Sigmoid colon (tissue), 7 donors: ENCODE measurements at places on chromosomes 4 and X.

- no peaks in the 10 kb centered on the region for H3K27me3 ChIP-seq
- no peaks in the 10 kb centered on the region for H3K4me1 ChIP-seq
- no peaks in the 10 kb centered on the region for H3K36me3 ChIP-seq
- no peak for DNase-seq
Observed at GRCh38 chrX:44267116-44267515, 76.4 kb downstream of the EFHC2 start.

- H3K27me3 ChIP-seq = no peaks in the 10 kb centered on the region
- no peak overlapping the region for H3K4me3 ChIP-seq
- DNase-seq = no peak
- H3K4me1 ChIP-seq = no peaks in the 10 kb centered on the region
- no peaks in the 10 kb centered on the region for H3K36me3 ChIP-seq
Observed at GRCh38 chrX:78754917-78755316, 7.4 kb downstream of the LPAR4 start.

DNA sequence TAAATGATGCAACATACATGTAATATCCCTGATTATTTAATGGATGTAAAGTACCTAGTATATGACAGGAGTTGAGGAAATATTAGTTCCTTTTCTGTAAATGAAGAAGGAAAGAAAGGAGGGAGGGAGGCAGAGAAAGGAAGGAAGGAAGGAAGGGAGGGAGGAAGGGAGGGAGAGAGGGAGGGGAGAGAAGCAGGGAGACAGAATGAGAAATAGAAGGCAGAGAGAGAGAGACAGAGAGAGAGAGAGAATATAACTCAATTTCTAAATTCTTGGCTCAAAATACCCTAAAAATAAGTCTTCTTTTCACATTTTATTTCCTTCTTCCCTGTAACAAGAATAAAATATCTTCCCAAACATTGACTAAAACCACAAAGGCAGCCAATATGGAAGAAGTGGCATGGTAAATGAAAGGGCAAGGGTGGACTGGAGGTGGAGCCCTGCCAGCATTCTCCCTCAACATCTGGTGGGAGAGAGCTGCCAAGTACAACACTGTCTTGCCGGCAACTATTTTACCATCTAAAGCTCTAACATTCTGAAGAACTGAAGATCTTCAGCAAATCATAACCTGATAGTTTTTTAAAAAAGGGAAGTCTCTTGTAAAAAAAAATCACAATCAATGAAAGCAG is 245.1 kb downstream of the PPP3CA start:
- H3K4me3 ChIP-seq = no peak overlapping the region
- DNase-seq = peak; percentile 69
- peaks cover under 1% of the 10 kb centered on the region for H3K36me3 ChIP-seq
- no peak overlapping the region for H3K27ac ChIP-seq

DNA sequence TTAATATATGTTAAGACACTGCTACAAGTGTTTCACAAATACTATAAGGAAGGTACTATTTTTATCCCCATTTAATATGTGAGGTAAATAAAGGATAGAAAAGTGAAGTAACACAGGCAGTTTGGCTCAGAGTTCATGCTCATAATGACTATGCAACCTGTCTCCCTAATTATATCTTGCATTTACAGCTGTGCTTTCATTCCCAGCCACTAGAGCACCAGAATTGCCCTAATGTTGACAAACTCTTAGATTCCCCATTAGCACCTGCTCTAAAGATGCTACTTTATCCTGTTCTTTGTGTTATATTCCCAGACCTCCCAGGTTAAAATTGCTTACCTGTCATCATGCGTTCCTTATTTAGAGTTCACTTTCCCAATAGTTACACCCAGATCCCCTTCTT is 833.6 kb downstream of the CCSER1 start:
- H3K27me3 ChIP-seq = no peaks in the 10 kb centered on the region
- H3K27ac ChIP-seq = no peak overlapping the region
- H3K4me3 ChIP-seq = no peak overlapping the region
- H3K4me1 ChIP-seq = no peaks in the 10 kb centered on the region
- no peak for DNase-seq
- H3K36me3 ChIP-seq = no peaks in the 10 kb centered on the region

DNA sequence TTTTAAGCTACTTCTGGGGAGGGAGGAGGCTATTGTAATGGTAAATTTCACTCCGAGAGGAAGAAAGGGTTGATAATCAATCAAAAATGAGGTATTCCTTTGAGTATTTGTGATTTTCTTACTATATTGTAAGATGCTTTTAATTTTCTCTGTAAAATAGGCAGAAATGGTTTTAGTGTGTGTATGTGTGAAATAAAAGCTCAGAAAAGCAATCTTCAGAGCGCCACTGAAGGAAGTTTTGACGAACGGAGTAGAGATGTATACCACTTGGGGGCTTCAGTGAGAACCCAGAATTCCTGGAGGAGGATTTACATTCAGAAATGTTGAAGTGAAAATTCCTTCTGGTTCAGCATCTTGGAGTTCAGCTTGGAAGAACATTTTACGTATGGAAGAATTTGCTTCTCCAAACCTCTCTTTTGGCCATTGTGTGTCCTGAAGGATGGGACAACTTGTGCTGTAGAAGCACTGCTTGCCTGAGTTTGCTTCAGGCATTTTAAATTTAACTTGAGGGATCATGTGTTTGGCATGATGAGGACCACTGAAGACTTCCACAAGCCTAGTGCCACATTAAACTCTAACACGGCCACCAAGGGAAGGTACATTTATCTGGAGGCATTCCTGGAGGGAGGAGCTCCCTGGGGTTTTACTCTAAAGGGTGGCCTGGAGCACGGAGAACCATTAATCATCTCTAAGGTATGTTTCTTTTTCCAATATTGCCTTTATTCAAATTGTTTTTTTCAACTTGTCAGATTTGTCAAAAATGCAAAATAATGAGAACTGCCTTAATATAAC is 695 bp downstream of the SHROOM3 start:
- peak overlapping the region; percentile 40 for H3K4me3 ChIP-seq
- DNase-seq = no peak
- no peaks in the 10 kb centered on the region for H3K4me1 ChIP-seq
- no peaks in the 10 kb centered on the region for H3K36me3 ChIP-seq
- peak overlapping the region; percentile 60 for H3K27ac ChIP-seq

DNA sequence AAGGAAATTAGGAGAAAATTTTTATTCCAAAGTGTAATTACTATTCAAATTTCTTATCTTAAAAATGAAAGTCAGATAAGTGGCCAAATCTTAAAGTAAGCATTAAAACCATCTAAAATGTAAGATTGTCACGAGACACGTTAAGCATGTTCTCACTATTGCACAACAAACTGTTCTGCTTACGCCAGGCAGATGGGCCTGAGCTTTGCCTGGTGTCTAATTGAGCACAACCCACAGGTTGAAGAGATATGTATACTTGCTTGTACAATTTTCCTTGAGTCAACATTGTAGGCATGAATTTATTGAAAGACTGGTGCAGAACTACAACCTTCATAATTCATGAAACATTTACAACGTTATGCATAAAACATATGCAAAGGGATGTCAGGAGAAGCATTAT is 3.9 kb downstream of the RNF128 start:
- H3K4me3 ChIP-seq = no peak overlapping the region
- H3K27ac ChIP-seq = no peak overlapping the region
- H3K27me3 ChIP-seq = no peaks in the 10 kb centered on the region

- H3K36me3 ChIP-seq = no peaks in the 10 kb centered on the region
- no peak overlapping the region for H3K4me3 ChIP-seq
- H3K27ac ChIP-seq = no peak overlapping the region
- no peak for DNase-seq
- H3K27me3 ChIP-seq = no peaks in the 10 kb centered on the region
- peaks cover 9% of the 10 kb centered on the region for H3K4me1 ChIP-seq
Observed at GRCh38 chr4:105155426-105155825, 8.8 kb downstream of the TET2 start.

DNA sequence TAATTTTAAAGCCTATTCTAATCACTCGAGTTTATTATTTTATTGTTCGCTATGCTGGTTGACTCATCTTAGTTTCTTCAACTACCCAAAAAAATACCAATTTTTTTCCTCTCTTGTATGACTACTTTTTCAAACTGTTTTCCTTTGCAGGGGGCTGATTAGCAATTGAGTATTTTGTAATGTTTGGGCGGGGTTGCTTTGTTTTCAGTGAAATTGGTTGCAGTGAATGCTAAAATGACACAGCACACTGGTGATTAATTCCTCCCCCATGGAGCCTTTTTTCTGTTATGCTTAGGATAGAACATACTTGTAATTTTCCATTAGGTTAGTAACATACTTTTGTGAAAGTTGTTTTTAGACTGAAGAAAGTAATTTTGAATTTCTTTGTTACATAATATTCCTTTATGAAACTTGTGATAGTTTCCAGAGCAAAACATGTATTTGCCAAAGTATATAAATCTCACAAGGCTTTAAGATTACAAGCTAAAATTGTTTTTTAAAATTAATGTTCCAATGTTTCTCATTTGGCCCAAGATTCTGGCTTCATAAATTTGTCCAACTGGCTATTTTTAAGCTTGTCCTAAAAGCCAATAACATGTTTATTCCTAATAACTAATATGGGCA is 120.4 kb downstream of the CHIC1 start:
- no peaks in the 10 kb centered on the region for H3K4me1 ChIP-seq
- no peak for DNase-seq
- H3K27ac ChIP-seq = no peak overlapping the region

DNA sequence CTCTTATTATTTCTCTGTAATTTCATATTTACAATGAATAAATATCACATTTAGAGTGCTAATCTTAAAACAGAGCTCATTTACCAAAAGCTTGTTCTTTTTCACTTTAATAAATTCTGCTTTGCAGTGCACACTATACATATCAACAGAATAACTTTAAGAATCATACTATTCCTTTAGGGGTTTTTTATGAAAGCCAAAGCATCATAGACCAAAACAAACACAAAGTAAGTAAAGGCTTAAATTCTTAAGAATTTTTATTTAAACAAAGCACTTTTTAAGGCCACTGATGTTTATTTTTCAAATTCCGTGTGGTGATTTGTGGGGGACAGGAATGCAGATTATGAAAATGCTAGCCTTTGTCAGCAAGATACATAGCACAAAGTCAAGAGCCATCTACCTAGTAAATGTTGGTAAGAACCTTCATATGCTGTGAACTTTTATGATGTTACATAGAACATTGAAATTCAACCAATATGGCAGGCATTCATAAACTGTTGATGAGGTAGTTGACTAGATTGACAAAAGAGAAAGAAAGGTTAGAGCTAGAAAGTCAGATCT is 17.8 kb downstream of the TIGD2 start:
- H3K27ac ChIP-seq = no peak overlapping the region
- H3K4me3 ChIP-seq = no peak overlapping the region
- H3K4me1 ChIP-seq = no peaks in the 10 kb centered on the region

GRCh38 chr4:3085948-3086670 is 11.6 kb downstream of the HTT start:
- H3K36me3 ChIP-seq = no peaks in the 10 kb centered on the region
- no peaks in the 10 kb centered on the region for H3K27me3 ChIP-seq
- H3K4me3 ChIP-seq = no peak overlapping the region
- DNase-seq = no peak
- no peak overlapping the region for H3K27ac ChIP-seq

- peaks cover 6% of the 10 kb centered on the region for H3K4me1 ChIP-seq
- no peaks in the 10 kb centered on the region for H3K27me3 ChIP-seq
- H3K36me3 ChIP-seq = no peaks in the 10 kb centered on the region
- no peak for DNase-seq
- H3K27ac ChIP-seq = no peak overlapping the region
Observed at GRCh38 chr4:120864969-120865368, 57.6 kb downstream of the PRDM5 start.

DNA sequence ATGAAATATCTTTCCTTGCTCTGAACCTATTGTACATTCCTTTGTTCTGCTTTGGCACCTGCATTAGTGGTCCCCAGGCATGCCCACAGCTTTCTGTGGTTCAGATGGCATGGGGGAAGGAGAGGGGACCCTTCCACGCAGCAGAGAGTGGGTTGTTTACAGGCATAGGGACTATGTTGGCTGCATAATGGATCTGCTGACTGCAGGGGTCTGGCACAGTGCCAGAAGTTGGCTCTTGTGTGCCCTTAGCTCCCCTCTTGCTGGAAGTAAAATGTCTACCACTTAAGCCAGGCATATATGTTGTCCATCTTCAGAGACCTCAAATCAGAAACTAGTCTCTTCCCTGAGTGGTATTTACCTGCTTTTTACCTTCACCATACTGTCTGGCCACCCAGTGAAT is 651.9 kb upstream of the PCDH7 start:
- H3K4me1 ChIP-seq = no peaks in the 10 kb centered on the region
- H3K4me3 ChIP-seq = no peak overlapping the region
- no peaks in the 10 kb centered on the region for H3K27me3 ChIP-seq

GRCh38 chrX:105822138-105823091 is at the start of gene NRK:
Gene NRK, plus strand, starts transcription at chrX:105822539. Its CDS starts 307 bp downstream, at chrX:105822846.
- DNase-seq = peak; percentile 67
- H3K27ac ChIP-seq = peak within 1 kb of the TSS; percentile 32
- H3K4me1 ChIP-seq = no peaks in the 10 kb centered on the region

GRCh38 chrX:118325453-118325852 is 20.5 kb upstream of the WDR44 start:
- H3K36me3 ChIP-seq = no peaks in the 10 kb centered on the region
- H3K4me1 ChIP-seq = no peaks in the 10 kb centered on the region
- no peaks in the 10 kb centered on the region for H3K27me3 ChIP-seq
- no peak overlapping the region for H3K4me3 ChIP-seq
- DNase-seq = no peak
- H3K27ac ChIP-seq = no peak overlapping the region

DNA sequence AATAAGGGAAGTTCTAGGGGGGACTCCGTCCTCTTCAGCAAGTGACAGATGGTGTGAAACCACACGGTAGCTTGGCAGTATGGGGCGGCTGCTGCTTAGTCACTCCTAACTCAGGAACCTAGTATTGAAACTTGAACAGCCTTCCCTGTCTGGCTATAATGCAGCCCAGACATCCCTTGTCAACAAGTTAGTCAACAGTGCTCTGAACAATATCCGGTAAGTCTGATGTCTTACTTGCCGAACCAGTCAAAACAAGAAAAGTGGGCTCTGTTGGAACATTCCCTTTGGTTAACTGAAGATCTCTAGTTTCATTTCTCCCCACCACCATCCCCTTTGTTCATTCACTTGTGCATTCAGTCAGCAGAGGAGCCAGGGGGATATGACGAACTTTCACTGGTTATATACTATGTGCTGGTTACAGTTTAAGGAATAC is 18.7 kb upstream of the CXCL13 start:
- no peak overlapping the region for H3K27ac ChIP-seq
- H3K4me3 ChIP-seq = no peak overlapping the region
- H3K27me3 ChIP-seq = no peaks in the 10 kb centered on the region
- H3K4me1 ChIP-seq = no peaks in the 10 kb centered on the region
- no peak for DNase-seq
- H3K36me3 ChIP-seq = no peaks in the 10 kb centered on the region

GRCh38 chr4:48907706-48908477 is 1.3 kb upstream of the OCIAD2 start:
- no peak overlapping the region for H3K27ac ChIP-seq
- no peak overlapping the region for H3K4me3 ChIP-seq
- no peaks in the 10 kb centered on the region for H3K36me3 ChIP-seq
- no peaks in the 10 kb centered on the region for H3K27me3 ChIP-seq
- DNase-seq = no peak

DNA sequence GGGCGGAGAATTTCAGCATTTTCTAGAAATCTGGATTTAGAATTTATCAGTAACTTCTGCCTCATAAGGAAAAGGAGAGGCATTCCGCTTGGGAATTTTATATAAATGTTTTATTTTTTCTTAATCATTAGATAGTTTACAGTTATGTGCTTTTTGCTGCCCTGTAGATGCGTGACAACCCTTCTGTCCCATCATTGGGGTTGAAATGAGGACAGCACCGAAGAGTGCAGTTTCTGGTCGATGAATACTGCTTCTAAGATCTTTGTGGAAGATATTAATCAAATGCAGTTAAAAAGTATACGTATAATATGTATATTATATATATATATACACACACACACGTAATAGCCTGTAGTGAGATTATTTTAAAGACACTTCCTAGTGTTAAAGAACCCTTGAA is 1.5 kb downstream of the RBPJ start:
- DNase-seq = no peak
- no peaks in the 10 kb centered on the region for H3K27me3 ChIP-seq
- H3K27ac ChIP-seq = peak overlapping the region; percentile 89
- H3K36me3 ChIP-seq = no peaks in the 10 kb centered on the region
